ENCODE measurements at places on chromosomes 11 and 22. TPM values are rescaled to one million over a fixed set of nuclear protein-coding genes. Genes with fewer than 3 reads are reported as not detected.

PANX2 gene
- 47.7 TPM for total RNA-seq

DNA sequence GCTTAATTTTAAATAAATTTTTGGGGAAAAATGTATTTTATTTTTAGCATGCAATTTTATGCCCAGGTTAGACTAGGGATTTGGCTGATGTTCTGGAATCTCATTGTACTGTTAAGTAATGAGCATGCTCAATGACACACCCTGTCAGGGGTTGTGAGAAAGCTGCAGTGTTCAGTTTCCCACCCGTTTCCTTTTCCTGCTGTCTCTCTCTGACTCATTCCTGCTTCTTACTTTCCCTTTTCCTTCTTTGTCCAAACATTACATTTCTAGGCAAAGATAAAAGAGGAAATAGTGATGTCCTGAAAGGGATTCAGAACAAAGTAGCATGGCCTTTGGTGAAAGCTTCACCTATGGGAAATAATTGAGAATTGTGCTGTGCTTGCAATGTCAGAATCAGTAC lies 22.7 kb downstream of the OOSP3 start:
- DNase-seq = no peak

- no peak for DNase-seq
Observed at GRCh38 chr11:94303966-94304958, at the start of gene IZUMO1R. IZUMO1R (plus strand) TSS chr11:94304580; CDS start chr11:94305637, 1,057 bp downstream.

DNA sequence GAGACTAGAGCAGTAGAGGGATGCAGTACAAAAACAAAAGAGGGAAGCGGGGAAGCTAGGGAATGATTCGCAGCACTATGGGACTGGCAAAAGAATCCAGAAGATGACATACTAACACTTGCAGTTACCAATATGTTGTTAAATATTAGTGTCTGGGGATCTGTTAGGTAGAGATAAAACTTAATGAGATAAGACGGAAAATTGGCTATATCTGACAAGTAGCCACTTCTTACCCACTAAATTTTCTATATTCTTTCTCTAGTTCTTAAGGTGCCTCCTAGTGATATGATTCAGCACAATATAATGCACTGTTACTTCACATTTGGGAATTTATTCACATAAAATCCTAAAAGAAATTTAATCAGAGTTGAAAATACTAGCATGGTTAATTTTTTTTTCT lies 30.8 kb downstream of the CCDC90B start:
- no peak for DNase-seq

PVALB gene
- total RNA-seq = 38.7 TPM

MRPL21 gene
- total RNA-seq = 61.7 TPM

DNA sequence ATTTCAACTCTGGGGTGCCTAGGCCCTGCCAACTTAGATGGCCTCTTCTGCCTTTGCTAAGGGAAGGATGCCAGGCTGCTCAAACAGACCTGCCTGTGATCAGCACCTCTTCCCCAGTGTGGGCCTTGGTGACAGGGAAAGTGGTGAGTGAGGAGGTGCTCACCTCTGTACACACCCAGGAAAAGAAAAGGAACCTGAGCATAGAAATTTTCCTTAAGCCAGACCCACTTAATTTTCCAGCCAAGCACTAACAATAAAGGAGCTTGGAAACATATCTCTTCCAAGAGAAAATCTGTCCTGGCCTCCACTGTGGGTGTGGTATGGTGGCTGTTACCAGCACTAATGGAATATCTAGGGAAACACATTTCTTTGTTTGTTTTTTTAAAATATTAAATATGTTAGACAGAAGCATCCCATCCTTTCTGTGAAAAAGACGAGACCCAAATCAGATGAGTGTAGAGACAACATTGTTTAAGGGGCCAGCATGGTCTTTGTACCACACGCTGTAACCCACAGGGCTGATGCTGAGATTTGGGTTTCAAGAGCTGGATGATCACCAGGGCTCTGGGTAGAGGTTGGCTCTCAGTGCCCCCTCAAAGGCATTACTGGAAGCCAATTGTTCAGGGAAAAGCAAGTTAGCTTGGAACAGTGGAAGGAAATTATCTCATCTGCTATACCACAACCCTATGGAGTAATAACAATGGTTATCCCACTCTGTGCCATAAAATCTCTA lies 472.2 kb downstream of the INSC start:
- no peak for DNase-seq

- DNase-seq = no peak
Observed at GRCh38 chr11:65141896-65142494, 7.7 kb upstream of the SYVN1 start.

DNA sequence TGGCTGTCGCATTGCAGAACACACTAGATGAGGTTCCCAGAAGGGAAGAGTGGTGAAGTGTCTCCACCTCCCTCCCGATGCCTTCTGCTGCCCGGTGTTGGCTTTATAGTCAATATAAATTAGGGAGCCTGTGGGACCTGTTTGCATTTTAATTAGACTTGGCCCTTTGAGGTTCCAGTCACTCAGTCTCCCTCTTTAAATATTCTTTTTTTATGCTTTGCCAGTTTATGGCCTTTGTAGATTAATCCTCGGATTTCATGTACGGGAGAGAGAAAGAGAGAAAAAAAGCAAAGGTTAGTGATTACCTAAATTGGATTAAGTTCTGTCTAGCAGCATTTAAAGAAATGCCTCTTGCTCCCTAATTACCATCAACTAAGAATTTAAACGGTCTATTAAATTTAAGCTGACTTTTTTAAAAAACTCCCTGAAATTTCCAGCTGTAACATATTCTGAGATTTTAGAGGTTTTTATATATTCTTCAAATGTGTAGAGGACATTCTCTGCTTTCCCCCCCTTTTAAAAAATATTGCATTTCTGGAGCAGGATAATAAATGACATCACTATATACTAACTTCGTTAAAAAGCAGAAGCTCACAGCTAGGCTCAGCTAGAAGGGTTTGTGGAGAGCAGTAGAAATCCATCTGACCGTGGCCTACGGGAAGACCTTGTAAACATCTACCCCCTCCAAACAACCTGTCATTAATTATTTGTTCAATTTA lies 84.4 kb downstream of the PRR5L start:
- no peak for DNase-seq

- DNase-seq = no peak
Observed at GRCh38 chr22:43188829-43189545, 2.1 kb upstream of the TTLL12 start.

OR51A2 gene
- total RNA-seq = not detected

GRCh38 chr11:64971421-64972233 lies at the start of gene MAJIN:
MAJIN (minus strand) TSS chr11:64972108; CDS start chr11:64959405, 12,703 bp downstream.
- DNase-seq = peak; percentile 87

- no peak for DNase-seq
Observed at GRCh38 chr11:14065141-14065540, 102.6 kb downstream of the SPON1 start.

SCGB1A1 gene
- total RNA-seq = not detected

DNA sequence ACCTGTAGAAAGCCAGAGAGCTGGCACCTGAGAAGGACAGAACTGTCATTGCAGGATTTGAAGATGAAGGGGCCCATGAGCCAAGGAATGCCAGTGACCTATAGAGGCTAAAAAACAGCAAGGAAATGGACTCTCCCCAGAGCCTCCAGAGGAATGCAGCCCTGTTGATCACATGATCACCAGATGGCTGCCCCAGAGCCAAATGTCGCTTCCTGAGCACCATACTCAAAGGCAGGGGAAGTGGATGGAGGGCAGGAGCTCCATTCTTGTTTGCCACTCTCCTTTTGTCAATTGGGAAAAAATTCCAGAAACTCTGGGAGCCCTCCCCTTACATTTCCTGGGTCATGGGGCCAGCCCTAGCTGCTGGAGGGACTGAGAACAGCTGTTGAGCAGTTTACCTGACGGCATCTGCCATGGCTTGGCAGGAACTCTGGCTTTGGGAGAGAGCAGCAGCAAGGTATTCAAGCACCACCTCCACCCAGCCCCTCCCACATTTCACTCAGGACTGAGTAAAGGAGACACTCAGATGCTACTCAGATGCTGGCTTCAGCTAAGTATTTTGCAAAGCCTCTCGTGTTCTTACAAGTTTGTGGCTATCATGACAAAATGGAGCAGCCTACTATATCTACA lies 46.9 kb downstream of the DKK3 start:
- DNase-seq = no peak

FAM181B gene
- total RNA-seq = 15.3 TPM

All from dorsolateral prefrontal cortex (tissue), 122 donors.